Activated T-helper 9 cell treated with anti-CD3 and anti-CD28 coated beads, Interleukin-2, amount 50 U/mL, for 16 hours (primary cell): ENCODE measurements at places on chromosomes 16 and 17.

DNA sequence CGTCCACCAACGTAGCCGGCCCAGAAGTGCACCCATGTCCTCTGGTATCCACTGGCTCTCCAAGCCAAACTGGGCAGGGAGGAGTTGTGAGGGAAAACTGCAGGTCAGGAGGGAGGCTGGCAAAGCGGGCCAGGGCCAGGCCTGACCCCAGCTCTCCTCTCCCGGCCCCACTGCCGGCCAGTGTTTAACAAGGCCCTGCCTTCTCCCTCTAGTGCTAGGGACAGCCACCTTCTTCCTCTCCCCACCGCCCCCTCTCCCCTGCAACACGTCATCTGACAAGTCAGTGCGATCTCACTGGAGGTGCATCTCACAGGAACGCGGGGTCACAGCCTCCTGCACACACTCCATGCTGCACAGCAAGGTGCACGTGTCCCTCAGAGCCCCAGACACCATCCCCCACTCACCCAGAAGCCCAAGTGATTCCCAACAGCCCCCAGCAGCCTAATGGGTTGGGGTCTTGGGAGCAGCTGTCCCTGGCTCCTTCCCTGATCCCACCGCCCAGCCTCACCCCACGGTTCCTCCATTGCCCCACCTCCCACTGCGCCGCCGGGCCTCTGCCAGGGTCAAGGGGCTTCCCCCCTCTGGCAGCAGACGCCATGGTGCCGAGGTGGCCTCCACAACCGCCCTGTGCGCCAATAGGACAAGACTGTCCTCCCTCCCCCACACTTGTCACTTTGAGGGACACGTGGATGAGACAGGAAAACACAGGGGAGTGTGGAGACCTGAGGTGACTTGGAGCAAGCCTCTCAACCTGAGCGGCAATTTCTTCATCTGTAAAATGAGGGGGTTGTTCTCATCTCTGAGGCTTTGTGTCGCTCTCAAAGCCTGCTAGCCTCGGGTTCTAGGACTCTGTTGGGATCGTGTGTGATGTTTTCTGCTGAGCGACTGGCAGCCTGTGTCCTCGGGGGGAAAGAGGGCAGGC, 1.1 kb upstream of the ACE start:
- no peak for DNase-seq

DNA sequence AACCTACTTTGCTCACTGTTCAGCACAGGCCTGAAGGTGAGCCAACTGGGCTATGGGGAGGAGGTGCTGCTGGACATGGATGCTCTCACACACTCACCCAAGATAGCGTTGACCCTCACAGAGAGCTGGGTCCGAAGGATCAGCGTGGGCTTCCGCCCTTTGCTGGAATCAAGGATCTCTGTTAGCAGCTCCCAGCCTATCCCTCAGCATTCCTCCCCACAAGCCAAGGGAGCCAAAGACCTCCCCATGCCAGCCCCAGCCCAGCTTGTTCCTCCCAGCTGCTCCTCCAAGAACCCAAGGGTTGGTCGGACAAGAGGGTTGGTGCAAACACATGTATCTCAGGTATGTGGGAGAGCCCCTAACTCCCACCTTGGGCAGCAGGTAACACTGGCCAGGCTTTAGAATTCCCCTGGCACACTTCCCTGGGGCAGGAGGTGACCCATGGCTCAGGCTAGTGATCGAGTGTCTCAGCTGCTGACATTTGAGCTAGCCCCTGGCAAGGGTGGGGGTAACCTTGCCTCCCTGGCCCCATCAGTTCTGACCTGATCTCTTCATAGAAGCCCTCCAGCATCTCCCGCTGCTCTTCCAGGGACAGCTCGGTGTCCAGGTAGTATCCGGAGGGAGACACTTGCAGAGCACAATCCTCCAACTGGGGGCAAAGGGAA, 8.3 kb downstream of the FHOD1 start:
- DNase-seq: no peak

- no peak for DNase-seq
Measured at GRCh38 chr17:34305606-34306005, 13.6 kb upstream of the CCL8 start.

- DNase-seq: no peak
Measured at GRCh38 chr16:16867973-16868372, 489.0 kb downstream of the NPIPA7 start.

DNA sequence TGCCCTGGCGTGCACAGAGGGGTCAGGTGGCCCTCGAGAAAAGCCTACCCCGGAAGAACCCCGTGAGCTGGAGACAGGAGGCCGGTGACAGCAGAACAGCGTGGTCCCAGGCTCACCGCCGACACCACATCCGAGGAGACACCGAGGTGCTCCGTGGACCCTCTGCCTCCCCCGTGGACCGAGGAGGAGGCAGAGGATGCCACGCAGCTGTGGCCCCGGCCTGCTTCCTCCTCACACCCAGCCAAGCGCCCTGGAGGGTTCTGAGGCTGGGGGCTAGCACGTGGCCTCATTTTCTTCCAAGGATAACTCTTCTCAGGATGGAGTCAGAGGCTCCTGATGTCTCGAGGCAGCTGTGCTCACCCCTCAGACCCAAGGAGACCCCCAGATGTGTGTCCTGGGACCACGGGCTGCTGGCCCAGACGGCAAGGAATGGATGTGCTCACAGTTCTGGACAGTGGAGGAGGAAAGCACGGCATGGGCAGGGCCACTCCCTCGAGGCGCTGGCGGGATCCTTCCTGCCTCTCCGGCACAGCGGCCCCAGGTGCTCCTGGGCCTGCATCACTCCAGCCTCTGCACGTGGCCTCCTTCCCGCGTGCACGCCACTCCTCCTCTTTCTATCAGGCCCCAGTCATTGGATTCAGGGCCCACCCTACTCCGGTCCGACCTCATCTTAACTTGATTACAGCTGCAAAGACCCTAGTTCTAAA, 4.4 kb upstream of the PVALEF start:
- no peak for DNase-seq

DNA sequence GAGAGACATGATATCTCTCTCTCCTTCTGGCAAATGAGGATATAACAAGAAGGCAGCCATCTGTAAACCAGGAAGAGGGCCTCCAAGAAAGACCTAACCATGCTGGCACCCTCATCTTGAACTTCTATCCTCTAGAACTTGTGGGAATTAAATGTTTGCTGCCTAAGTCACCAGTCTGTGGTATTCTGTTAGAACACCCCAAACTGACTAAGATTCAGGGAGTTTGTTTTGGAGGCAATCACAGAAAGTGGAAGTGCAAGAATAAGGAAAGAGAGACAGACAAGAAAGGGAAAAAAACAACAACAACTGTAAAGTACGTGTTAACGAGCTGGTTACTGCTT, 114.5 kb upstream of the GOT2 start:
- DNase-seq: no peak

DNA sequence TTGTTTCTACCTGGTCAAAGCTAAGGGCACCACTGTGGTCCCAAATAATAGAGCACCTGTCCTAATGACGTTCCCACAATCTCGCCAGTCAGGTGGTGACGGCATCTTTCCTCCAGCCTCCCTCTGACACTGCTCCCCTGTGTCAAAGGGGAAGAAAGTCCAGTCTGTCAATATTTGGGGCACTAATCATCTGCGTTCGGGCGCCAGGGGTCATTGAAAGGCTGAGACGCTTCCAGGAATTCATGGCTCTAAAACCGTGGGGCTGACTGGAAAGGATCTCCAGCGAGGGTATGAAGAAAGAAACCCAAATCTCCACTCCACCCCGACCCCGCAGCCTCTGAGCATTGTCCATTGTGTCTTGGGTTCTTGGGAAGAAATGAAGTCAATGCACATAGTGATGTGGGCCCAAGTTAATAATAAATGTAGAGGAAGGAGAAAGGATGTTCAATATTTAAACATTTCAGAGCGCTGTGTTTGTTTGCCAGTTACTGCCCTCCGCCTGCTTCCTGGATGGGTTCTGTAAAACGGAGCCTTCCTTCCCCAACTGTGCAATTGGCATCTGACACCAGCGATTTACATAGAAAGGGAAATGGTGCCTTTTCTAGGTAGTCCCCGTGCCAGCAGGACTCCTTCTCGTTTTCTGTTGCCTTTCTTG, 103.2 kb downstream of the SOCS1 start:
- no peak for DNase-seq

DNA sequence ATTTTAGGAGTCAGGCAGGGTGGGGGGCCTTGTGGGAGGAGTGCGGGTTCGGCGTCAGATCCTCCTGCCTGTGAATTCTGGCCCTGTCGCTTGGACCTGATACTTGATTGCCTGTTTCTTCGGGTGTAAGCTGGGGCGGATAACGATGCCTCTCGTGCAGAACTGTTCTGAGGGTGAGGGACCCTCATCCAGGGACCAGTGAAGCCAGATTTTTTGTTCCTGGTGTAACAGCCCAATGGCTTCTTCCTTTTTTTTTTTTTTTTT, 1.3 kb downstream of the TBCD start:
- no peak for DNase-seq

DNA sequence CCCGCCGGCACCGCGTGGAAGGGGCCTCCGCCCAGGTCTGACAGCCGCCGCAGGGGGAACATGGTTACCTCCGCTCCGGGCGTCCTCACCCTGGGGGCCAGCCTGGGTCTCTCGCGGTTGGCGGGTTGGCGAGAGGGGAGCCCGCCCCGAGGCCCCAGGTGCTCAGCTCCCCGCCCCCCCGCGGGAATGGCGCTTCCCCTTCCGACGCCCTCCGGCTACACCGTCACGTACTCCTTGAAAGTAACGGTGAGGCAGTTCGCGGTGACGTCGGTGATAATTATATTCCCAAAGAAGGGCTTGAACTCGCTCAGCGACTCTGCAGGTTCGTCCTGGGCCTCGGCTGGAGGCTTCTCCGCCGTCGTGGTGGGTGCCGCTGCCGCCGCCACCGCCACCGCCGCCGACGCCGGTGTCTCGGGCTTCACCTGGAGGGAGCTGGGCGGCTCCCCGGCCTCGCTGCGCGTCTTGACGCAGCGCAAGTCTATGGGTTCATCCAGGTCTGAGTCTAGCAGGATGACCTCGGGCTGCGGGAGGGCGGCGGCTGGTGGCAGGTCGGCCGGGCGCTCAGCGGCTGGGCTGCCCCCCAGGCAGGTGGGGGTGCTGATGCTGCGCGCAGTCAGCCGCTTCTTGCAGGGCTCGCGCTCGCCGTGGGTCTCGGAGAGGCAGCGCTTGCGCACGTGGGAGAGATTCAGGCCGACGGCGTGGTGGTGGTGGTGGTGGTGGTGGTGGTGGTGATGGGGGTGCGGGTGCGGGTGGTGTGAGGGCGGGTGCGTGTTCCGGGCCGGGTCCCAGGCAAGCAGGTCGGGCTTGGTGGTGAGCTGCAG, 5.3 kb downstream of the CBX4 start:
- no peak for DNase-seq

DNA sequence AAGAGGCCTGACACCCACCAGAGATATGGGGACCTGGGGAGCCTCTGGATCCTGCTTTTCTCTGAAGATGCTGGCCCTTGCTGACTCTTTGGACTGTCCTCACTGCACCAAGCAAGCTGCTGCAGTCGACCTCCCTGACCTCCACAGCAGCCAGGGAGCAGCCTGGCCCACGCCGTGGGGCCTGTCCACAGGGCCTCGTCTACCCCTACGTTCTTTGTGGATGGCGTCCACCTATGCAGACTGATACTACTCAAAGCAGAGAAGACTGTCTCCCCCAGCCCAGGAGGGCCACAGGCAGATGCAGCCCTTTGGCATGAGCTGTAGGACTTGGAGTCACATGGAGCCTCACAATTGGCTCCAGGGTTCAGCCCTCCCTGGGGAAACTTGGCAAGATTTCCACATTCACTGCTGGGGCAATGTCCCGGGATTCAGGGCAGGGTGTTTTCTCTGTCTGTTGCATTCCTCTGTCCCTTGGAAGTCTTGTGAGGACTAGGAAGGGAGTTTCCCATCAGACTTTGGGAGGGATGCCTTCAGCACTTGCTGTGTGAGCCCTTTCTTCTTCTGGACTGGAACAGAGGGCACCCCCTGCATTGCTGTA, 152.2 kb downstream of the NTN1 start:
- DNase-seq: no peak

GRCh38 chr17:28228109-28228840, 90.7 kb upstream of the TMEM97 start:
- DNase-seq: no peak
